ENCODE measurements at places on chromosomes 1 and 21. TPM values are rescaled to one million over a fixed set of nuclear protein-coding genes. Genes with fewer than 3 reads are reported as not detected.
A peak's percentile ranks its signal among the peaks of the same experiment; 100 is the strongest.

Gene PPP2R5A
- total RNA-seq: 69.6 TPM

Gene CASQ1
- total RNA-seq: not detected

Gene FAM89A
- total RNA-seq: 27.8 TPM

Gene NKAIN1
- total RNA-seq: not detected

Gene TFAP2E
- 7.0 TPM for total RNA-seq

Gene SPRR4
- total RNA-seq: not detected

Gene KRTAP19-3
- not detected for total RNA-seq

Gene CRP
- total RNA-seq: not detected

DNA sequence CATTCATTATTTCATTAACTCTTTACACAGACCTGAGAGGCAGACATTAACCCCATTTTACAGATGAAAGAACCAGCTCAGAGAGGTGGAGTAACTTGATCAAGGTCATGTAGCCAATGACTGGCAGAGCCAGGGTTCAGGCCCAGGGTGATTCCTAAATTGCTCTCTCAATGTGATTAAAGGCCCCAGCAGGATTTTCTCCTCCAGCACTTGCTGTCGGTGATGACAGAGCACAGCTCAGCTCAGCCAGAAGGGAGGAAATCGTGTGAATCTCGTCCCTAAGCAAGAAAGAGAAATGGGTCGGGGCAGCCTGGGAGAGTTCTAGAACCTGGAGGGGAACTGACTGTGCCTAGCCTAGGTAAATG is 19.5 kb upstream of the RNF19B start:
- no peak for DNase-seq

GRCh38 chr1:207952617-207953542 is 42.0 kb upstream of the CD34 start:
- no peak for DNase-seq

DNA sequence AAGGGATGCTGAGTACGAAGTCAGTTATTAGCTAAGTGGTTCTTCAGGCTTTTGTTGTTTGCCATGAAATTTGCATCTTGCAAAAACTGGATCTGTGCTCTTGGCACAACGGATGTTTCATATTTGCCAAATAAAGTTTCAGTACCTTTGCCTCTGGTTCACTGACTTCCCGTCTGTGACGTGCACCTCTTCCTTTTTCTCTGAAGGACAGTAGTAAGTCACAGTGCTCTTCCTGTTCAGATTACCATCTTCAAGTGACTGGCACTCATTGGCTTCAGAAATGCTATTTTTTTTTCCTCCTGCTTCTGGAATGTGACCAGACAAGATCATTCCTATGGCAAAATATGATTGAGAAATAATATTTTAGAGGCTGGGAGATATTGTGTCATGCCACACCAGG is 75.9 kb upstream of the GREM2 start:
- no peak for DNase-seq

- no peak for DNase-seq
Measured at GRCh38 chr1:31650161-31651088, 5.7 kb upstream of the PEF1 start.

DNA sequence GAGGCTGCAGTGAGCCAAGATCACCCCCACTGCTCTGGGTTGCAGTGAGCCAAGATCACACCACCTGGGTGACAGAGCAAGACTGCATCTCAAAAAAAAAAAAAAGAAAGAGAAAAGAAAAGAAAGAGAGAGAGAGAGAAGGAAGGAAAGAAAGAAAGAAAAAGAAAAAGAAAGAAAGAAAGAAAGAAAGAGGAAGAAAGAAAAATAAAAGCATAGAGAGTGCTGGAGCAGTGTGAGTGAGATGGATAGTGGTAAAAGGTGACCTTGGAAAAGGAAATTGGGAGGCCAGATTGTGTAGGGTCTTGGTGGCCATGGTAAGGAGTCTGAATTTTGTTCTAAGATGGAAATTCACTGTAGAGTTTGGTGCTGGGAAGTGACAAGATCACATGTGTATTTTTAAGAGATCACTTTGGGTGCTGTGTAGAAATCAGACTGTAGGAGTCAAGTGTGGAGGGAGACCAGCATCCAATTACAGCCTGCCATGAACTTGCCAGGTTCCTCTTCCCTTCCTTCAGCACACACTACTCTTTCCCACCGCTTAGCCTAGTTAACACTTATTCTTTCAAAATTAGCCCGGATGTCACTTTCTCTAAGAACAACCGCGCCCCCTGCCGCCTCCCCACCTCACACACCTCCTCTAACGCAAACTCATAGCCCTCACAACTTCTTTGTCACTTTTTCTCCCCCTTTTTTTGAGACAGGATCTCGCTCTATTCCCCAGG is 17.9 kb downstream of the MTX1 start:
- peak; percentile 91 for DNase-seq

GRCh38 chr21:19368944-19369343 is 965.4 kb upstream of the TMPRSS15 start:
- no peak for DNase-seq

GRCh38 chr1:203678943-203679661 is 52.5 kb downstream of the ATP2B4 start:
- no peak for DNase-seq

DNA sequence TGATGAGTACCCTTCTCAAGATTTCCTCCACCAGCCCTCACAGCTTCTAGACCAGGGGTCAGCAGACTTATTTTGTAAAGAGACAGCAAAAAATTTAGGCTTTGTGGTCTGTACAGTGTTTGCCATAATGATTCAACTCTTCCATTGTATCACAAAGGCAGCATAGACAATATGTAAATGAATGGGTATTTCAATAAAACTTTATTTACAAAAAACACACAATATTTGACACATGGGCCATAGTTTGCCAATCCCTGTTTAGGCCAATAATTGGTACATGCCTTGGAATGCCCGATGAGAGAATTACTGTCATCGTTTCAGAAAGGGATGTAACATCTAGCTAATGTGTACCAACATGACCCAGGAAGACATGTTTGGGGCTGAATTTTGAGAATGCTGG is 178.9 kb upstream of the GALNT2 start:
- no peak for DNase-seq

GRCh38 chr1:203612932-203613682 is 13.5 kb upstream of the ATP2B4 start:
- DNase-seq: no peak

- DNase-seq: no peak
Measured at GRCh38 chr1:219507437-219507836, 105.5 kb downstream of the ZC3H11B start.

- DNase-seq: no peak
Measured at GRCh38 chr1:92901699-92902405, 59.4 kb downstream of the DIPK1A start.

GRCh38 chr1:52195161-52195560 is 53.3 kb downstream of the ZFYVE9 start:
- DNase-seq: no peak

DNA sequence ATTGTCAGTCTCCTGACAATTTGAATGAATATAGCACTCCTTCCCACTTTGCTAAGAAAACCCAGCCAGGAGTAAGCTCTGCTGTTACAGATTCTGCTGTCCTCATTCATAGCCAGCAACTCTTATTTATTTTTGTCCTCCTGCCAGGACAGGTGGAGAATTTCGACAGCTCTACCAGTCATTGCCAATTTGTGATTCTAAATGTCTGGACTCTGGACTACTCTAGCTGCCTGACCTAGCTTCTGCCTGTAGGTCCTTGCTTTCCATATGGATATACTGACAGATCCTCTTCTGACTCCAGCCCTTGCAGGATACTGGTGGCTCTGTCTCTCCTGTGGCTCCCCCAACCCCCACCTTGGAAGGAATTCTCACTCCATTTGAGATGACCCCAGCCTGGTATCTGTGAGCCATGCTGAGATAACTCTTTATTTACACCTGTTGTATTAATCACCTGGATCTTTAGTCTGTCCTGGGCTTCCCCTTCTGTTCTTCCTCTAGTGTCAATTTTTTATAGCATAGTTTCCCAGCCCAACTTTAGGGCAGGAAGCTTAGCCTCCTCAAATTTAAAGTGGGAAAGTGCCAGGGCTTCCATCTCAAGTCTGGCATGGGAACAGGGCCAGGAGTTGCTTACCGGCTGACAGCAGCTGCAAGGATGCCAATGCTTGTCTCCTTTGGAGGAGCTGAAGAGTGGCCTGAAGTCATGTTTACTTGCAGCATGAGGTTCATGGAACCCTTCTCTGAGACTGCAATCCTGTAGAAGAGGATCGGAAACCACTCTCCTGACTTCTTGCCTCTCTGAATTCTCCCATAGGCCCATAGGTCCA is 6.7 kb downstream of the PM20D1 start:
- no peak for DNase-seq

DNA sequence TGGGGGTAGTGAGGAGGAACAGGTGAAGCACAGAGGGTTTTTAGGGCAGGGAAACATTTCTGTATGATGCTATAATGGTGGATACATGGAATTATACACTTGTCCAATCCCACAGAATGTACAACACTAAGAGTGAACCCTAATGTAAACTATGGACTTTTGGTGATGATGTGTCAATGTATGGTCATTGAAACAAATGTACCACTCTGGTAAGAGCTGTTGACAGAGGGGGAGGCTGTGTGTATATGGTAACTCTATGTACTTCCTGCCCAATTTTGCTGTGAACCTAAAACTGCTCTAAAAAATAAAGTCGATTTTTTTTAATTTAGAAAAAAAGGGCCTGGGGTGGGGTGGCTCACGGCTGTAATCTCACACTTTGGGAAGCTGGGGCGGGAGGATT is 22.9 kb downstream of the ASAP3 start:
- DNase-seq: no peak

GRCh38 chr1:156642265-156643048 is 540 bp downstream of the BCAN start:
- DNase-seq: no peak
